ENCODE measurements at places on chromosomes 1 and 21.

DNA sequence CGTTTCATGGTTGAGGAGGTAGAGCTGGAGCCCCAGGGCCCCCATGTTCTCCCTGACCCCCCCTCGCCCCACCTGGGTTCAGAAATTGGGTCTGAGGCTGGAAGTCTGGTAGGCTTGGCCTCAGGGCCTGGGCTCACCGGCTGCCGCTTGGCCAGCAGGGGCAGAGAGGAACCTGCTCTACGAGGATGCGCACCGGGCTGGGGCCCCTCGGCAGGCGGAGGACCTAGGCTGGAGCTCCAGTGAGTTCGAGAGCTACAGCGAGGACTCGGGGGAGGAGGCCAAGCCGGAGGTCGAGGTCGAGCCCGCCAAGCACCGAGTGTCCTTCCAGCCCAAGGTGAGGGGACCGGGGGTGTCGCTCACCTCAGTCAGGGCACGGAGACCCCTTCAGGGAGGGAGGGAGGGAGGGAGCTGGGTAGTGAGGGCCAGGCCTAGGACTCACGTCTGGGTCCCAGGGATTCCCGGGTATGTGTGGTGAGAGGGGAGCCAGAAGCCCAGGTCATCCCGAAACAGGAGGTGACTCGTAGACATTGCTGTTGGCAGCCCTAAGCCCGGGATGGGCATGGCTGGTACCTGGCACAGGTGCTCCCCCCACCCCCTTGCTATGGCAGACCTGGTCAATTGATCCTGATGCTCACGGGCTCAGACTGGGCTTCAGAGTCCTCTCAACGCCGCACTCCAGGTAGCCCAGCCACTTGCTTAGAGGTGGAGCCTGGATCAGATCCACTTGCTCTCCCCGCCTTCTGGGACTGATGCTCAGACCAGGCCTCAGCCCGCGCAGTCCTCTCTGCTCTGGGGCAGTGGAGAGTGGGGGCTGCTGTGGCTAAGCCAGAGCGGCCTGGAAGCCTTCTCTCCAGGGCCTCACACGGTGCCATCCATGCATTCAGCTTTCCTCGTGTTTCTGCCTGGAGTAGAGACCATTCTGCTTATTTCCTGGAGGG lies 68.4 kb downstream of the ARHGEF10L start:
- no peak for DNase-seq

GRCh38 chr1:178048883-178049282 lies 45.0 kb upstream of the RASAL2 start:
- DNase-seq: no peak

DNA sequence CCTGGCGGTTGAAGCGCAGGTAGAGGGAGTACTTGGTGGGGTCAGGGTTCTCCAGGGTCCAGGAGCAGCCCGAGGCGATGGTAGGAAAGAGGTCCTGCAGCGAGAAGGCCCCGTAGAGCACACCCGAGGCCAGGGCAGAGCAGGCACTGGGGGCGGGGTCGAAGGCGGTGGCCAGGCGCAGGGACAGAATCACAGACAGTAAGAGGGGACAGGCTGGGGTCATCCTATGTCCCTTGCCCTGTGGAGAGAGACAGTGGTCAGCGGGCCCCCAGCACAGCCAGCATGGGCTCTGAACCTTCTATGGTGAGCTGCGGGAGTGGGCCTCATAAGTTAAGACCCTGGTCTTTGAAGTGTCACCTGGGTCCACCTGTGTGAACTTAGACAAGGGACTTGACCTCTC lies 7.6 kb downstream of the ADGRB2 start:
- DNase-seq: no peak

GRCh38 chr1:45135316-45135715 lies 71.1 kb downstream of the ZSWIM5 start:
- DNase-seq: no peak

GRCh38 chr1:203185585-203185984 lies 919 bp downstream of the CHI3L1 start:
- DNase-seq: no peak

- no peak for DNase-seq
Measured at GRCh38 chr21:44780767-44781459, 20.7 kb downstream of the UBE2G2 start.

- DNase-seq: no peak
Measured at GRCh38 chr1:207807326-207807689, 55.5 kb downstream of the CD46 start.

DNA sequence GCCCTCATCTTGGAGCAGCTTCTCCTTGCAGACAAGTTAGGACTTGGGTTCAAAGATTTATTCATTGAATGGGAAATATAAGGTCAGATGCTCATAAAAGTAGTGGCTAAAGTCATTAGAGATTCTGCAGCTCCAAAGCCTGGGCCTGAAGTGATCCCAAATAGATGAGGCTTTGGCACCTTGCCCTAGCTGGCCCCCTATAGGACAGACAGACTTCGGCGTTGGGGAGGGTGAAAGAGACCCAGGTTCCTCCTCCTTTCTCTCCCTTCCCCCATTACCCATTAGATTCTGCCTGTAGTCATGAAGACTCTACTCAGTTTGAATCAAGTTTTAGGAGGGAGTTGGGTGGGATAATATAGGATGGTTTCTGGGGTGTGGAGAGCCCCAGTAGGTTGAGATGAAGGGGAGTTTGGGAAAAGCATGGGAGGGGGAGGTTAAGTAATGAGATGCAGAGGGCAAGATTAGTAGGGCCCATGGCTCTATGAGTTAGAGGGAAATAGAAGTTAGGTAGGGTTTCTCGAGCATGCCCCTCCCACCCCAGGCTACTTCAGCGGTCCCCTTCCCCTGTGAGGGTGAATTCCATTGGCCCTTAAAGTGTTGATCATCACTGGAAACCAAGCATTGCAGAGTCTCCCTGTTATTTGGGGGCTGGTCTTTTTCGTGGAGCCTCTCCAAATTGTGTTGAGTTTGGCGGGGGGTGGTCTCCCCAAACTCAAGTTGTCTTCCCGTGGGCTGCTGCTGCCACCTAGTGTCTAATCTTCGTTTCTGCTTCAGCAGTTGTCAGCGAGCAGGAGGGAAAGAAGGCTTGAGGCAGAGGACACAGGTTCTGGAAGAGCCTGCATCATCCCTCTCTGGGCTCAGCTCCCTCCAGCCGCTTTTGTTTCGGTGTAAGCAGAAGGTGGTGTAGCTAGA lies 2.1 kb upstream of the AHDC1 start:
- no peak for DNase-seq

DNA sequence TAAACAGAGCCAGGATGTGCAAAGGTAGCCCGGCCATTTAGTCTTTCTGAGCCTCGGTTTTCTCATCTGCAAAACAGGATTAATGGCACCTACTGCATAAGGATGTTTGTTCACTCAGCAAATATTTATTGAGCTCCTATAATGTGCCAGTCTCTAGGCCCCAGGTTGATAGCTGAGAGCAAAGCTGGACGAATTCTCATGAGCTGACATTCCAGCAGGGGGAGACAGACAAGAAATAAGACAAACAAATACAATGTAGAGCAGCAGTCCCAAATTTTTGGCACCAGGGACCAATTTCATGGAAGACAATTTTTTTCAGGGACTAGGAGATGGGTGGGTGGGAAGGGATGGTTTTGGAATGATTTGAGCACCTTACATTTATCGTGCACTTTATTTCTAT lies 74.3 kb upstream of the PAX7 start:
- no peak for DNase-seq

DNA sequence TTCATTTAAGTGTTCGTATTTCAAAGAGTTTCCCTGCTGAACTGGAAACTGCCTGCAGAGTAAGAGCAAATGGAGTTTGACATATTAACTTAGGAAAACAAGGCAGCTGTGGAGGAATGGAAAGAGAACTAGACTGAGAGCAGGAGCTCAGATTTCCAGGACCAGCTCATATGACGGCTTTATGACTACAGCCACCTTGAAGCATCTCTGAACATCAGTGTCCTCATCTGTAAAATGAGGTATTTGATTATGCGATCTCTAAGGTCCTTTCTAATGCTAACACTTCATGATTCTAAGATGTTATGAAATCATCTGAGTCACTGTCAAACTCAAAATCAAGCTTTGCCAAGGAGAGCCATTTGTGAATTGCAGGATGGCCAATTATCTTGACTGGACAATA lies 112.3 kb downstream of the PRRX1 start:
- no peak for DNase-seq

- DNase-seq: no peak
Measured at GRCh38 chr1:20787840-20788795, 1.0 kb upstream of the HP1BP3 start.

- no peak for DNase-seq
Measured at GRCh38 chr1:32939655-32940371, 24.8 kb downstream of the RNF19B start.

- DNase-seq: no peak
Measured at GRCh38 chr1:205172729-205173366, 38.7 kb downstream of the DSTYK start.

DNA sequence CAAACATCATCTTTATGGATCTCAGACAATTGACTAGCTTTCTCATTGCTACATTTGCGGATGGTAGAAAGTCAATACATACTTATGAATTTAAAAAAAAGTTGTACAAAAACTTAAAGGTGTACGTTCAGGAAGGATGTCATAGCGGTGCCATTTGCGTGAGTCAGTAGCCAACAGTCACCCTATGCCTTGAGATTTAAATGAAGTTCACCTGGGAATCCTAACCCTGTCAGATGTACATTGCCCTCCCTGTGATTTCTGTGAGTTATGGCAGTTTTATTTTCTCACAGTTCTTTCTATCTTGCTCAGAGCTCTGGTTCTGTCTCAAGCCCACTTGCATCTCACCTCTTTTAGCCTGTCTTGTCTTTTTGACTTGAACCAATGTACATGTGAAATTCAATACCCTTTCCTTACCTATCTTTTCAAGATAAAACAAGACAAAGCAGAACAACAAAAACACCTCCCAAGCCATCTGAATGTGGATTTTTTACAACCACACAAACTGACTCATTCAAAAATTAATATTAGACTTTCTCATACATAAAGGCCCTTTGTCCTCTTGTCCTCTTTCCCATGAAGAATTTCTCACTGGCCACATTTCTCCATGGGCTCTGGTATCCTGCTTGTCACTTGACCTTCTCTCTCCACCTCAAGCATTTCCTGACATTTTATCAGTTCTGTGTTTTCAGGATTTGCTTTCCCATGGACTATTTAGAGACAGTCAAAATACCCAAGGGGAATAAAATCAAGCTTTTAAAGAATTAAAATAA lies 25.3 kb upstream of the ZNF697 start:
- DNase-seq: no peak

GRCh38 chr1:103416681-103417286 lies 108.7 kb upstream of the RNPC3 start:
- DNase-seq: no peak

DNA sequence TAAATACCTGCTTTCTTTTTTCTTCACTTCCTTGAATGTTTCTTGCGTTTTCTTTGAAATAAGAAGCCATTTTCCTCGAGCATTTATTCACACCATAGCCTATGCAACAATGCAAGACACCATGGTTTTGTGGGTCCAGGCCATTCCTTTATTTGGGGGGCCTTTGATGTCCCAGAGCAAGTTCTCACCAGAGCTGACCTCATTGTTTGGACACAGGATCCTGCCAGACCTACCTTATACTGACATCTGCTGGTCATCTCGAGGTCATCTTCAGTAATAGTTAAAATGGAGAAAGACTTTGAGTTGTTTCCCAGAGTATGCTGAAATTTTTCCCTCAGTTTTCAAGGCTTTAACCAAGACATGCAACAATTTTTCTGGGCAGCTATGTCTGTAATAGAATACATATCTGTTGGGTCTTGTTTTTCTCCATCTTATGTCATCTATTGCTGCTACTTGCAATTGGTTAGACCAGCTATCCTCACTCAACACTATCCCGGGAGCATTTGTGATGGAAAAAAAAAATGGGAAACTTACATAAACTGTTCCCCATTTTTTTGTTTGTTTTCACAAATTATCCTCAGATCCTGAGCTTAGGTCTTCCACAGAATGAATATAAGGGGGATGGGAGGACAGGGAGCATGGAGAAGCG lies 34.0 kb upstream of the BACE2 start:
- DNase-seq: peak; percentile 26

DNA sequence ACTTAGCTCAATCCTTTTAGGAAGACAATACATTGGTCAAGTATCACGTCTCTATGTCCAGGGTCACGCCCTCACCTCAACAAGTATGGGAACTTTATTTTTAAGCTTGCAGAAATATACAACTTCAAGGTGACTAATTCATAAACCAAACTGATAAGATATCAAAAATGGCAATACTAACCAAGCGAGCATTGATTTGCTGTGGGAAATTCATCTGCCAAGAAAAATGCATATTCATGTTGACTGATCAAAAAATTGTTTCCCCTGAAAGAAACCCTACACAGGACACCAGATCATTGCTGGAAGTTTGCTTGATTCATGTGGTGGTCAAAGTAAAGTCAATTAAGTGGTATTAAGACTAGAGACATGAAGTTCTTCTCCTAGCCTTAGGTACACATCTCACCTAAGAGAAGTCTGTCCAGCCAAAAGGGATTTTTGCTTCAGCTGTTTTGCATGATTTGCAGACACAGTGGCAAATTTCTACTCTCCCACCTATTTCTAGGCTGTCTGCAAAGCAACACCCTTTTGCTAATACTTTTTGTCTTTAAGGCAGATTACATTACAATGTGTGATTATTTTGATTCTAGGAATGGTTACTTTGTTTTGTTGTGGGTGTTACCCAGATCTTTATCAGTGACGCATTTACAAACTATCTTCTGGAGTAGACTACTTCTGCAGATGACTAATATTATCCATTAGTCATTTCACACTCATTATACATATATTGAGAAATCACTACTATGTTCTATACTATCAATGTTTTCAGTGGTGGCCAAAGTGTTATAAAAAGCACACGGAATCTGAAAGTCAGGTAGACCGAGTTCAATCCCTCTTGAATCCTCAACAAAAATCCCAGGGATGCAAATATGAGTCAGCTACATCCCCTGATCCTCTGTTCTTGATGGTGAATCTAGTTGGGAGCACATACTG lies 12.4 kb downstream of the SAMSN1 start:
- no peak for DNase-seq

DNA sequence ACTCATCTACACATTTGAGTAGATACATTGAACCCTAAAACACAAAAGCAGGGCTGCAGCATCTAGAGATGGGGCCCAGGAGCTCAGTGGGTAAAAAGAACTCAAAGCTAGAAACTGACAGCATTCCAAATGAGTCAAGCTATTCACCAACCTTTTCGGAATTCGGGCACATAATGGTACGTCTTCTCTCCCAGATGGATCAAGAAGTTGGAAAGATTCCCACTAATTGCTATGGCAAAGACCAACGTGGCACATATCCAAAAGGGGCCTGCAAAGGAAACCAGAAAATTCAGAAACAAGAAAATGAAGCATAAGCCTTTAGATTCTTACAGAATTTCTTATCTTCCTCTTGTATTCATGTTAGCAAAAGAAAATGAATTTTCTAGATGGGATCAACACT lies 18.4 kb downstream of the YIPF1 start:
- DNase-seq: no peak

DNA sequence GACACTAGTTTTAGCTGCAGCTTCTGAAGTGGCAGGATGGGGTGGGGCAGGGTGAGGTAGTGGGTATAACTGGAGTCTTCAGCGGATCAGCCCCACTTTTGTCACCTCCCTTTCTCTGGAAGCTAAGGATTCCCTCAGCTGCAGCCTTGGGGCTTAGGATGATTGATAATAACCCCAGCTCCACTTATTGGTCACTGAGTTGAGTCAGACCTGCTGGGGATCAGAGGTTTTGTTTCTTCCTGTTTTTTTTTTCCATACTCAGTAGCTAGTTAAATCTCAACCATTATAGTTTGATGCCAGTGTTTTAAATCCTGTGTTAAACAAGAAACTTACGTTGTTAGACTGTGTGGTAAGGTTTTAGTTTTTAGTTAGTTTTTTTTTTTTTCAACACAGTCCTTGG lies 57.2 kb downstream of the LAMC1 start:
- no peak for DNase-seq
